ENCODE measurements at places on chromosomes 16 and 17.

DNA sequence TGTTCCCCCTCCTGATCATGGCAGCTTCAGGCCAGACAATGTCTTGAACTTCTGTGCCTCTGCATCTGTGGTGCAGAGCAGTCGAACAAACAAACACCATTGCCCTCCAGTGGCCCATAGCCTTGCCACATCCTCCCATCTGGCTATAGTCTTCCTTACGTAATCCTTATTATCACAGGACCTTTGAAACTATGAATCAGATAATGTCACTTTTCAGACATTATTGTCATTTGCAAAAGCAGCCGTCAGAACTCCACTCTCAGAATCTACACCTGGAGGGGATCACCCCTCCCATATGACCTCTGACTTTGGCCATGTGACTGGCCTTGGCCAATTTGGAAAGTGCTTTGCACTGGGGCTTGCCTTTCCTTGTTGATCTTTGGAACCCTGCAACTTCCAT lies 387.3 kb downstream of the MAF start:
- no peak for DNase-seq

DNA sequence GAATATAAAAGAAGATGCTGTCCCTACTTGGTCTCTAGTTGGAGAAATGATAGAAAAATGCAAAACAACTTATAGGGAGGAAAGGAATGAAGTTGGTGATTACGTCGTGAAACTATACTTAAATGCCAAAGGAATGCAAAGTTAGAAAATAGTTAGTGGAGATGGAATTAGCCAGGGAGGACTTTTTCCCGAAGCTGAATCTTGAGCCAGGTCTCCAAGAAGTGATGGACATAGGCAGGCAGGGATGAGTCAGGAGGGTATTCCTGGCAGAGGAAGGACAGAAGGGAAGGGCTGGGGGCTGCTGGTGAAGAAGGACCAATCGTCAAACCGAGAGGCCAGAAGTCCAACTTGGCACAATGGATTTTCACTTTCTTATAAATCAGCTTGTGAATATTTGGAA lies 1.8 kb downstream of the SNTB2 start:
- DNase-seq, result no peak

GRCh38 chr16:77986011-77986740 lies 36.2 kb upstream of the CLEC3A start:
- DNase-seq, result no peak

DNA sequence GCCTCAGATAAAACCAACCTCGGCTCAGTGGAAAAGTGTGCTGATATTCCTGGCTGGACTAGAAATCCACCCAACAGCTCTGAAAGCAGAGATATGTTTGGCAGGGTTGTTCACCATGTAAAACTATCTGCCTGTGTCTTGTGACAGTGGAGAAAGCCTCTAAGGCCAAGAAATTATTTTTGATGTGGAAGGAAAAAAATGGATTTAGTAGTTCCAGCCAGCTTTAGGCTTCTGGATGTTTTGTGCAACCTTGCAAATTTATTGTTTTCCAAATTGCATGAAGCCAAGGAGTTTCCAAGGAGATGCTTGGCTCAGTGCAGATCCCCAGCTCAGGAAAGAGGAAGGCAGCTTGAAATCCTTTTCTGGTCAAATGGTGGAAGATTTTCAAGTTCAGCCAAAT lies 31.6 kb downstream of the TEKT5 start:
- no peak for DNase-seq

DNA sequence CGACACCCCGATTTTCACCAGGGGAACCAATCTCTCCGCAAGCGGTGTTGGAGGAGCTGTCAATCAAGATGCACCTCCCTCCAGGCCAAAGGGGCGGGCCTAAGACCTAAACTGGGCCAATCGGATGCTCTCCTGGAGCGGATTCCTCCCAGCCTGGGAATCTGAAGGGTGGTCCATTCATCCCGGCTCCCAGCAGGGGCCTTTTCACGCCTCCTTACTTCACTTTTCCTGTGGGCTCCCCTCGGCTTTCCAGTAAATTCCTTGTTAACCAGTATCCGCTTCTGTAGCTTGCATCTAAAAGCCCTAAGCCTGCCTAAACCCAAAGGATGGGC lies 17.1 kb downstream of the C16orf74 start:
- no peak for DNase-seq

GRCh38 chr17:27586203-27586721 lies 44.7 kb upstream of the LGALS9 start:
- no peak for DNase-seq

GRCh38 chr16:2963074-2963722 lies 877 bp upstream of the KREMEN2 start:
- no peak for DNase-seq

GRCh38 chr17:51154176-51154575 lies 817 bp downstream of the NME1 start:
- DNase-seq, result no peak

GRCh38 chr16:54070789-54071343 lies 215.7 kb downstream of the IRX3 start:
- no peak for DNase-seq

DNA sequence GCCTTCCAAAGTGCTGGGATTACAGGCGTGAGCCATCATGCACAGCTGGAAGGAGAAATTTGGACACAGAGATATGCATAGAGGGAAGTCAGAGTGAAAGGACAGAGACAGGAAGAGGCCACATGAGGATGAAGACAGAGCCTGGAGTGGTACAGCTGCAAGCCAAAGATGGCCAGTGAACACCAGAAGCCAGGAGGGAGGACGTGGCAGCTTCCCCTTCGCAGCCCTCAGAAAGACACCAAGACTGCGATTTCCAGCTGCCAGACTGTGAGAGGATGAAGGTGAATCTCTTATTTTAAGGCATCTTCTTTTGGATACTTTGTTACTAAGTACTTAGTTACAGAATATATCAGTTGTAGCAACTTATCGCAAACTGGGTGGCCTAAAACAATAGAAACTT lies 60.5 kb upstream of the PLCG2 start:
- DNase-seq, result no peak

- DNase-seq, result no peak
These were observed 107.6 kb downstream of the SPACA3 start for GRCh38 chr17:33099252-33099651.

DNA sequence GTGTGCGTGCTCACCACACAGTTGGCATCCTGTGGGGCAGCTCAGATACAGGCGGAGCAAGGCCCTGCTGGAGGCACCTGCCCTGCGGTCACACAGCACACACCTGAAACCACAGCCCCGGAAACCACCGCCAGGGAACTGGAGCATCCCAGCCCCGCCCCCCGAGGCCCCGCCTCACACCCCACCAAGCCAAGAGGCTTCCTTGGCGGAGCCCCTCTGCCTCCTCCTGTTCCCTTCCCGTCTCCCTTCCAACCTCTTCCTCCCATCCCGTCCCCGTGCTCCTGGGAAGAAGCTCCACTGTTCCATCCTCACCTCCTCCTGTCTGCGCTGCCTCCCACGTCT lies 205.5 kb downstream of the NTN1 start:
- no peak for DNase-seq

DNA sequence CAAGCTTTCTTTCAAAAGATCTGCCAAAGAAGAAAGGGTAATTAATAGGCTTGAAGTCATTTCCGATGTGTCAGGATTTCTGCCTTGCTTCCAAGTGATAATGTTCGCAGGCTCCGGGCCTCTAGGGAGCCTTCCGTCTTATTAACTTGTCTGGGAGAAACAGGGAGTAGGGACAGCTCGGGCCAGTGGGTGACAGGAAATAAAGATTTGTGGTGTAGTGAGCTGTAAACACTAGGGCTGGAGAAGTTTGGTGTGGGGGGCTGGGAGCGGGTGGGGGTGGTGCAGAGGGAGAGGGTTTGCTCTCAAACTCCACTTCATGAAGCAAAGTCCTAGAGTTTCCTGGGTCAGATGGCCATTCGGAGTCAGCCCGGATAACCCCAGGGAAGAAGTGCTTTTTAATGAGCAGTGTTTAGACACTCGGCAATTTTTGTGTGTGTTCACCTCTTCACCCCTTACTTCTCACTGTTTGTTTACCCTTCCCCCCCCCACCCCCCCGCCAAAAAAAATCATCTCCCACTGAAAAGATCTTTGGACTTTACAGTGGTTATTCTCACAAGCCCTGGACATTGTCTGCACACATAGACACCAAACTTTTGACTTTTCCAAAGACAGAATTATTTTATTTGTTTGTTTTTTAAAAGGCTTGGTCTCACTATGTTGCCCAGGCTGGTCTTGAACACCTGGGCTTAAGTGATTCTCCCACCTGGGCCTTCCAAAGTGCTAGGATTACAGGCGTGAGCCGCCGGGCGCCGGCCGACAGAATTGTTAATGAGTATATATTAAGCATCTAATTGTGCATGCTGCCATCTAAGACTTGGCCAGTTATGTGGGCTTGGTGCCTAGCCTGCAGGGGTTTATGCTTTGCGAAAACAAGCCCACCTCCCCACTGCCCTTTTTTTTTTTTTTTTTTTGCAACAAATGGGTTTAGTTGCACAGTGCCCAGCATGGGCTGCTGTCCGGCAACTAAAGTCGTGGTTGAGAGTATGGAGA lies 196.4 kb downstream of the CCDC182 start:
- DNase-seq, result no peak

- DNase-seq, result no peak
These were observed 690 bp downstream of the NDE1 start for GRCh38 chr16:15650698-15651171.

- no peak for DNase-seq
These were observed 17.0 kb downstream of the SRCIN1 start for GRCh38 chr17:38588788-38589174.
